AG04449 (cell line): ENCODE measurements at places on chromosomes 12 and 14.

GRCh38 chr14:87878959-87879358, 114.0 kb downstream of the GALC start:
- no peak for DNase-seq

- no peak for DNase-seq
Measured at GRCh38 chr14:76666746-76667145, 94.5 kb upstream of the VASH1 start.

DNA sequence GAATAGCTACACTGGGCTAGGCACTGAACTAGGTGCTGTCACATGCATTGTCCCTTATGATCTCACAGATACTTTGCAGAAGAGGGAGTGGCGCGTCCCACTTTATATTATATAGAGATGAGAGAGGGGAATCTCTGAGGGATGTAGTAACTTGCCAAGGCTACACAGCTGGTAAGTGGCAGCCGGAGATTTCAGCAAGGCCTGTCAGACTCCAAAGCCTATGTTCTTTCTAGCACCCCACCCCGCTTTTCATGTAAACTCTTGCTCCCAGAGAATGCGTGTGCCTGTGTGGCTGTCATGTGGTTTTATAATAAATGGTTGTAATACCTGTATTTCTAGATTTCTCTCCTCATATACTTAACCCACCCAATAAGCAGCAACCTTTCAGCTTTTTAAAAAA, 39.1 kb downstream of the WDR20 start:
- no peak for DNase-seq

GRCh38 chr14:50906326-50907065, 34.6 kb downstream of the ABHD12B start:
- DNase-seq = no peak

GRCh38 chr14:69500736-69501135, 16.2 kb downstream of the PLEKHD1 start:
- DNase-seq = no peak

- no peak for DNase-seq
Measured at GRCh38 chr12:56873382-56873781, 60.8 kb downstream of the SDR9C7 start.

DNA sequence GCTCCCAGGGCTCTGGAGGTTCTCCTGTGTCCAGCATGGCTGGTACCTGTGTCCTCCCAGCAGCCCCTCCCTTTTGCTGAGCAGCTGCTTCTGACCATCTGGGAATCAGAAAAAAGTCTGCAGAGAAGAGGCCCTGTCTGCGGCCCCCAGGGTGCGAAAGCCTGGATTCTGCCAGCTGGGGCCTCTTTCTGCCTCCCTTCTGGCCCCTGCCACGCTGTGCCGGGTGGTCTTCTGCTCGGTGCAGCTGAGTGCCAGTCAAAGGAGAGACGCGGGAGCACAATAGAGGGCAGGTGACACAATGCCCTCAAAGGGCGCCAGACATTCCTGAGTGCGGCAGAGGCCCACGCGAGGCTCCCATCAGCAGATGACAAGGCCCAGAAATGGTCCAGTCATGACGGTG, 12.6 kb downstream of the BTBD6 start:
- no peak for DNase-seq

- DNase-seq = no peak
Measured at GRCh38 chr12:79121486-79121885, 256.9 kb downstream of the SYT1 start.

DNA sequence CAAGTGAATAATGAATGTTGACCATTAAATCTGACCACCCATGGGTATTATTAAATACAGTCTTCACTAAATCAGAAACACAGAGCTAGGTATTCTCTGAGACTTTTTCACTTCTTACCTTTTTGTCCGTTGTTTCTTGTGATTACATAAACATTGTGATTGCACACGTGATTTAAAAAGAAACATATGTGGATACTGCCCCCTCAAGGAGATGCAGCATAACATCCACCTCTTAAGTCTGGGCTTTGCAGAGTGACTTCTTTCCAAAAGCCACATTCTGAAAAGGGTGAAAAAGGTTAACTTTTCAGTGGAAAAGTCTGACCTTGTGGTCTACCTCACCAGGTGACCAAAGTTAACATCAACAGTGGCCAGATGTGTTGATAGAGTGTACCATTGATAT, 185.5 kb upstream of the FAR2 start:
- DNase-seq = no peak

GRCh38 chr14:47264842-47265241, 410.6 kb downstream of the MDGA2 start:
- no peak for DNase-seq

DNA sequence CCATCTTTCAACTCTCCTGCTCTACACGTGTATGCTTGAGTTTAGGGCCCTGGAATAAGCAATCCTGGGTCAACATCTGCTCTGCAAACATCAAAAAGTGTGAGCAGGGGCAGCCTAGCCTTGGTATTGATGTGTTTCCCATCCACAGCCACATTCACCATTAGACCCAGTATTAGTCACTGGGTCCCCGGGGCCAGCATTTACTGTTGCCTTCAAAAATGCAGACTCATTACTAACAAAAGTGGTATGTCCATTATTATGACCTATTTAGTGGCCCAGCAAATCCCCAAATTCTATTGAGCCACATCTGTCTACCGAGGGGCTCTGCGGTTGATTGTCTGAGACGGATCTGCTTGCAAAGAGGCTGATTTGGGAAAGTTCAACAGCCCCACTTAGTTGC, 661.8 kb downstream of the DIO2 start:
- no peak for DNase-seq

DNA sequence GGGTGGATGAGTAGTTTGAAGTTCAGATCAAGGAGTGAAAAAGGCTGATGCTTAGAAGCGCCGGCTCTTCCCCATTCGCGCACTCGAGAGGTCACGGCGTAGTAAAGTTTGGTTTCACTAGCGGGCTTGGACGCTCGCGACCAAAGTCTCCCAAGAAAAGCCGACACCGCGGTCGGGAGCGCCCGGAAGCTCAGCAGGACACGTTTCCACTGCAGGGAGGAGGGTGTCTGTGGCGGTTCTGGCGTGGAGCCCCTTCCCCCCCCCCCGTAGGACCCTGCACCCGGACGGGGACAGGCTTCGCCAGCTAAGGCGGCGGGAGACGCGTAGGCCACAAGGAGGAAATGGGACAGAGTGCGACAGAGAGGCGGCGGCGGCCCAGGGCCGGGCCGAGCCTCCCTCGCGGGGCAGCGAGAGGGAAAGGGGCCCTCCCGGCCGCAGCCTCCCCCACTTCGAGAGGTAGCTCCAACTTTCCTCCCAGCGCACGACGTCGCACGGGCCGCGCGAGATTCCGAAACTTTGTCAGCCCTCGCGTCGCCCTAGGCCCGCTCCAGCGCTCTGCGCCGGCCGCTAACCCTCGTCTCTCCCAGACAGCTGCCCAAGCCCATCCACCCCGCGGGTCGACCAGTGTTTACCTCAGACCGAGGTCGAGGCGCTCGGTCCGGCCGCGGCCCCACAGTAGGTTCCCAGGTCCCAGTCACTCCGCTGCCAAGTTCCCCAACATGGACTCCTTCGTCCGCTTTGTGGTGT, 480 bp downstream of the SCAF11 start:
- DNase-seq = no peak

DNA sequence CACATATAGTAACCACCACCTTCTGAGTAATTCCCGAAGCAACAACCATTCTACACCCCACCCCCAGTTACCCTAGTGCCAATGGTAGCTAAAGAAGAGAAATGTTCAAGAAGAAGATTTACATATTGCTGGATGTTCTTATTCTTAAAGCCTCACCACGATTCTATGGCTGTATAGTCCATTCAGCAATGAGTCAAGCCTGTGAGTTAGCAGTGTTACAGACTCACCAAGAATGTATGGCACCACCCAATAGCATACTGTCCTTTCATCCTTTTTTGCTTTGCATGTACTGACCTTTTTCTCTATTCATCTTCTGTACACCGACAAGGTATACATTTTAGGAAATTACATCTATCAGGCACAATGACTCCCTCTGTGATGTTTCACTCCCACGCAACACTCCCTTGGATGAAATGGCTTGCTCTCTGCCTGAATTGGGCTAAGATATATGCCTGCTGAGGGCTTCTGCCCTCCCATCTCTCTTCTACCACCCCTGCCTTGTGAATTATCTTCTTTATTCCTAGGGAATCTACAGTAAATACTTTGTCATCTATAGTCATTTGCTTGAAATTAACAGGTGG, 945.8 kb downstream of the DIO2 start:
- no peak for DNase-seq

DNA sequence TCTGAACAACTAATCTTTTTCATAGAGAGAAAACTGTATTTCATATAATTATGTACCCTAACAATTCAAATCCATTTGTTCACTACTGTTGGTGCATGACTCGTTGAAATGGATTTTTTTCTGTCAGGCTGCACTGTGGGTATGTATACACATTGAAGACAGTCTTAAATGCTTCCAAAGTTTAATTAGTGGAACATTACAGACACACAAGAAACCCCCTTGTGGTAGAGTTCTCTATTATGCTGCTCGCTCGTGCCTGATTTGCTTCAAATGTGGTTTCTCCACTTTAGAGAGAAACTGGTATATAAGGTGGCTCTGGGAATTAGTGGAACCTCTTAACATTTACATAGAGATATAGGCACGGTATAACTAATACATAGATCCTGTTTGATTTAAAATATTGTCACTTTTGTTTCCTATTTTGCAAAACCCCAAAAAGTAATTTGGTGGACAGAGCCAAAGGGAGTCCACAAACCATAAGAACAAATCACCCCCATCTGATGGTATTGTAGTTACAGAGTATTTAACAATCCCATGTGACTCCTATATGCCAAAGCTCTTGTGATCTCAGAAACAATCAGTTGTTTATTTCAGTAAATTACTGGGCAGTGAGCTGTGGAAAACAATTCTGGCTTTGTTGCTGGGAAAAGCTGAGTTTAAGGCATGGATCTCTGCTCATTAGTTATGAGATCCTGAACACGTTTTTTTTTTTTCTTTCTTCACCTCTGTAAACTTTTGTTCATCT, 159.5 kb downstream of the BRMS1L start:
- no peak for DNase-seq
